LHCN-M2 (cell line): ENCODE measurements at places on chromosomes 12 and 14. TPM values are rescaled to one million over a fixed set of nuclear protein-coding genes. Genes with fewer than 3 reads are reported as not detected.

DNA sequence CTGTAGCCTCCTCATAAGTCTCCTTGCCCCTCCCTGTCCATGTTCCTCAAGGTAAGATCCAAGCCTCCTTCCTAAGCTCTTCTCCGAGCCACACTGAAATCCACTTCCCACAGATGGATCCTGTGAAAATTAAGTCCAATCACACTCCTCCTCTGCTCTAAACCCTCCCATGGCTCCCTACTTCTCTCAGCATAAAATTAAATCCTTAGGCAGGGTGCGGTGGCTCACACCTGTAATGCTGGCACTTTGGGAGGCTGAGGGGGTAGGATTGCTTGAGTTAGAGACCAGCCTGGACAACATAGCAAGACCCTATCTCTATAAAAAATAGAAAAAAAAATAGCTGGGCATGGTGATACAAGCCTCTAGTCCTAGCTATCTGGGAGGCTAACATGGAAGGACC is 2.3 kb downstream of the PHETA1 start:
- no peak for DNase-seq

DNA sequence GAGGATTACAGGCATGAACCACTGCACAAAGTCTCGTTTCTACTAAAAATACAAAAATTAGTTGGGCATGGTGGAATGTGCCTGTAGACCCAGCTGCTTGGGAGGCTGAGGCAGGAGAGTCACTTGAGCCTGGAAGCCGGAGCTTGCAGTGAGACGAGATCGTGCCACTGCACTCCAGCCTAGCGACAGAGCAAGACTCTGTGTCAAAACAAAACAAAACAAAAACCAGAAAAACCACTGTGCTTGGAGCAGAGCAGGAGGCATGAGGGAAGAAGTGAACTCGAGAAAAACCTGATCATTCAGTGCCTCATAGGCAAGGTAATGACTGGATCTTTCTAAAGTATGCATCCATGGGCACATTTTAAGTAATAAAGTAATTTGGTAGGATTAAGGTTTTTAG is 487.8 kb downstream of the KCNH5 start:
- no peak for DNase-seq

DNA sequence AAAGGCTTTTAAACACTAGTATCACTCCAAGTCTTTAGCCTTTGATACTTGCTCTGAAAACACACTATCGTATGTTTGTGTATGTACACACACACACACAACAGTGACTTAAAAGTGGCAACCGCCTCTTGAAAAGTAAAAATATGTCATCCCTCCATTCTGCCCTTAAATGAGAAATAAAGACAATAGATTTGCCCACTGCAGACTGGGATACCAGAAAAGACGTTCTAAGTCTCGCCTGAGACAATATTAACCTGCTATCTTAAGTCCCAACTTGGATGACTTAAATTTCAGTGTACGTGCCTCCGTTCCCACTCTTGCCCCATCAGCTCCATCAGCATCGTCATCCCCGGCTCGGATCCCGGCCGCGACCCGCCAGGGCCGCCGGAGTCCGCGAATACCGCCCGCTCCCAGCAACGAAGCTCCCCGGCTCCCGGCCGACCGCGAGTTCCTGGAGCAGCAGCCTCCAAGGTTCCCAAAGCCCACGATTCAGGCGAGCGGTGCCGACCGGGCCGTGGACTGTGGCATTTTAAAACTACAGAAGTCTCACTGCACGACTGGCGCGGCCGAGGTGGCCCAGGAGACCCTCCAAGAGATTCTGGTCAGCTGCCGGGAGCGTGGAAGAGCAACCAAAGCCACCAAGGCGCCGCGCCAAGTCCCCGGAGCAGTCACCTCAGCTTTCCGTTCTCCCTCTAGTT is 2.8 kb upstream of the ARID2 start:
- DNase-seq = no peak

C12orf54 gene
- total RNA-seq = not detected in 2 replicates
